ENCODE measurements at places on chromosomes 6 and 20.

- DNase-seq = no peak
Measured at GRCh38 chr6:82737965-82738364, 327.7 kb downstream of the UBE3D start.

DNA sequence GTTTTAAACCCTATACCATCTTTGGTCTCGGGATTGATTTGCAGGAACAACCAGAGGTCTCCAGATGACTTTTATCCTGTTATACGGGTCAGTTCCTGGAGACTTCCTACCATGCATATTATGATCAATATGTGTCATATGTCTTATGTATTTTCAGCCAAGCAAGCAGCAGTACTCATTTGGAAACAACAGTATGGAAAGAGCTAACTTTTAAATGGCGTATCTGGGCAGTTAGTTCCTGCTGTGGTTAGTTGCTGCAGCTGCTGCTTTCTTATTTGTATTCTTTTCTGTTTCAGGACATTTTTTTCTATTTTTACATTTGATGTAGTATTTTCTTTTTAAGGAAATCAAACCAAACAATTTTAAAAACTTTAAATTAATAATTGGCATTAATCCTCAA lies 207.5 kb downstream of the MANEA start:
- DNase-seq = no peak

GRCh38 chr20:12410783-12411182 lies 493.1 kb downstream of the BTBD3 start:
- DNase-seq = no peak

DNA sequence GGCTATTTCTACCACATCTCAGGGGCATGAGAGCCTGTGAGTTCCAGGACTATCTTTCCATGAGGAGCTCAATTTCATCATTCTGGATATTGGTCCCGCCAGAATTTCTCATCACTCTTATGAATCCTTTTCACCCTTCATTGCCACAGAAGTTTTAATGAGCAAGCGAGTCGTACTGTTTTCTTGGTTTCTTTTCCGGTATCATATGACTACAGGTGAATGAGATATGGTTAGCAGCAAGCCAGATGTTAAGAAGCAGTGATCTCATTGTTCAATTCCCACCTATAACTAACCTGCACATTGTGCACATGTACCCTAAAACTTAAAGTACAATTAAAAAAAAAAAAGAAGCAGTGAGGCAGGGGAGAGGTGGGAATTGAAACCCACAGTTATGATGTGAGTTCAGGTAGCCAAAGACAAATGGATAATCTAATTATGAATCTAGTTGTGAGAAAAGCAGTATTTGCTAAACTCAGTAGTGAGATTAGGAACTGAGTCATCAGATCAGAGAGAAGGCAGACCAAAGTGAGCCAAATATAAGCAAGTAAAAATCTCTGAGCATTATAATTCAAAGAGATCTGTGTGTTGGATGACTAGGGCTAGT lies 78.0 kb upstream of the ELOVL5 start:
- no peak for DNase-seq

GRCh38 chr20:13322621-13323020 lies 101.5 kb downstream of the ISM1 start:
- no peak for DNase-seq

GRCh38 chr20:33663161-33664084 lies 1.3 kb downstream of the C20orf144 start:
- peak; percentile 57 for DNase-seq

DNA sequence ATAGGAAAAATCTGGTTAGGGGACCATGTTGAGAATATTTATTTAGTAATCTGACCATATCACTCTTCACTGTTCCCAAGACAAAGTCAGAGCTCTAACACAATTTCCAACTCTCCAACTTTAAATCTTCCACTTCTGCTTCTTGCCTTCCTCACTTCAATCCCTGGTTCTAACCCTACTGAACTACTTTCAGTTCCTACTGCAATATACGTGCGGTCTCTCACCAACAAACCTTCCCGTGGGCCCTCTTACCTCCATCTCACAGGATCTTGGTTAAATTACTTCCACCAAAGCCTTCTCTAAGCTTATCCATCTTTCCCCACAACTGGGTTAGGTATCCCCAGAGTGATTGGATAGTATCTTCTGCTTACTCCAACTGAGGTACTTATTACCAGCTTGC lies 8.0 kb downstream of the EIF2S2 start:
- DNase-seq = no peak

GRCh38 chr6:53725791-53726575 lies 60.4 kb upstream of the KLHL31 start:
- DNase-seq = peak; percentile 60

DNA sequence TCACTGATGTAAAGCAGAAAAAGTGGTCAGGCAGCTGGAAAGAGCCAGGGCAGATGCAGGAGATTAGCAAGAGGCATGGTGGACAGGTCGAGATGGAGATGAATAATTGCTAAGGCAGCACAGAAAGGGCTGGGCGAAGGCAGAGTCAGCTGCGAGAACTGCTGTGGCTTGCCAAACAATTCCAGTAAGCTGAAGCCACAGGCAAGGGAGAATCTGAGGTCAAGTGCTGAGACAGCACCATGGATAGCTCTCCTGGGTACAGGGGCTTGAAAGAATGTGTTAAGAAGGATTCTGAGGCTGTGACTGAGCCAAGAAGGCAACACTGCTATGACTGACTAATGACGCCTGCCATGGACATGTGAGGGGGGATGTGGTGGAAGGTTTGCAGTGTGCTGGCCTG lies 220.8 kb upstream of the FOXA2 start:
- DNase-seq = no peak

GRCh38 chr20:47663354-47664067 lies 121.8 kb downstream of the SULF2 start:
- peak; percentile 60 for DNase-seq

- DNase-seq = no peak
Measured at GRCh38 chr6:142355520-142356174, 53.8 kb downstream of the ADGRG6 start.

DNA sequence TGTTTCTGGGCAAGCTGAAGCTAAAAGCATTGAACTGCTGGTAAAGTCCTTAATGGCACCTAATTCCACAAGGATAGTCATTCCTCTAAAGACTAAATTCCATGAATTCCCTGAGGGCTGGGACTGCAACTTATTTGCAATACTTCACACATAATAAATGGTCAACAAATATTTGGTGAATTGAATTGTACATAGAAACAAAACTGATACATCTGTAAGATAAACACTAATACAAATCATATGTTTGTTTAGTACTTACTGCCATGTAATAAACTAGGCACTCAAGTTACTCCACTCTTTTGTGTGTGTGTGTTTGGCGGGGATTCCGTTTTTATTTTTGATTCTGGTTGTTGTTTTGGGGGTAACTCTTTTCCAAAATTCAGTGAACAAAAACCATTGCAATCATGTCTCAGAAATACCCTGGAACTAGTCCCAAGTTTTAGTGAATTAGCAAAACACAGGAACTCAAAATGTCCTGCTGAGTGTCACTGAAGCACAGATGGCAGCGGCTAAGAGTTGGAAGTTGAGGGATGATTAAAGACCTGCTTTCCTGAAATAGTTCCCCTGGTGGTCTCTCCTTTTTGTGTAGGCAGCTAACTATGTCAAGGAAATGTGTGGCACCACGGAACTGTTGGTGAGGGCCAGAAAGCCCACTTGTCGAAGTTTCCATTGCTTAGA lies 74.8 kb upstream of the SNRPB2 start:
- DNase-seq = no peak

DNA sequence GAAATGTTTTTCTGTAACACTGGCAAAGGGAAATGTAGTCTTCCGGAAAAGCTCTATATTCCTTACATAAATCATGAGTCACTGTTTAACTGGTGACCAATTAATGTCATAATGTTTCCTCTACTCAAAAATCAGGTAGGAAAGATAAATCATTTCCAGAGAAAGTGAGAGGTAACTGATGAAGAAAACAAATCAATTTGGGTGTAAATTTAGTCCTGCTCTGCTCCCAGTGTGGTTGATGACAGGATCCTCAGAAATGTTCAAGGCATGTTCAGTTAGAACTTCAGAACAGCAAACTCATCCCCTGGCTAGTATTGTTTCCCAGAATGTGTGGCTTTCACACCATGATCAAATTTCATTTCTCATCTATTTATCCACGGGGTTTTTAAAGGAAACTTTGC lies 38.8 kb upstream of the SPACA1 start:
- DNase-seq = no peak

DNA sequence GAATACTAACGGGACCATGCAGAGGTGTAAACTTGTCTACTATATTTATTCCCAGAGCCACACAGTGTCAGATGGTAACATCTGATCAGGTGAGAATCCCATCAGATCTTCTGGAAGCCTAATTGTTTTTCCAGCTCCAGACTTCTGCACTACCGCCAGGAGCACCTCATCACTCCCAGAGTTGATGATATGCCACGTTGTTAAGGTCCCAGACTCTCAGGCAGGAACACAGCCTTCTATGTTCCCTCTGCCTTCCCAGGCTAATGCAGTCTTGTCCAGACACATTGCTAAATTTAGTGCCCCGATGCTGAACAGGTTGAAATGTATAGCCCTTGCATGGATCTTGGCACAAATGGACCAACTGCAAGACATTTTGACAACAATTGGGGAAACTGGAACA lies 86.2 kb downstream of the PROKR2 start:
- no peak for DNase-seq

DNA sequence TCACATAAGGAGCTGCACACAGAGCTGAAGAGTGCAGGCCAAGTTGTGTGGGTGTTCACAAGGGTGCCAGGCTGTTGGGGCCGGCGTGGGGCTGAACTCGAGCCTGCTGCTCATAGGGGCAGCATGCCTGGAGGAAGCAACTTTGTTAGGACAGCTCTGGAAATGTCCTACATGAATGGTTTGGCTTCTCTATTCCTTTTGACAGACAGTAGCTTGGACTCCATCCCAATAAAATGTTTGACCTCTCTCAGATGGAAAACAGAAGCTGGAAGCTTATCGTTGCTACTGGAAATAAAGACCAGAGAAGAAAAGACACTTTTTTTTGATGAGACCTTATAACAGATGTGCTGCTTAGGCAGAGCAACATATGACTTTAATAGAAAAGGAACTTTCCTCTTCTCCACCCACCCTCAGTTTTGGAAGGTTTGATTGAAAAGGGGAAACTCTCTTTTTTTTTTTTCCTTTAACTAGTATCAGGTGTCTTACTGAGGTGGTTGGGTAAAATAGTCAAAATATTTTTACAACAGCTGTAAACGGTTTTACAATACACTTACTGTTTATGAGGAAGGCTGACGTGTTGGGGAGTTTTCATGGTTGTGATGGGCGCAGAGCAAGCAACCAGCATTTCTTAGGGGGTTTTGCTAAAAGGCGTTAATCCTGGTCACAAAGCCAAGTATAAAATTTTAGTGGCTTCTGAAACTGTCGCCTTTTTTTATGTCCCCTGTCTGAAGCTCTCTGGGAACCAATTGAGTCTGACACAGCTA lies 80.7 kb upstream of the EEF1E1 start:
- DNase-seq = no peak

GRCh38 chr6:133892813-133893691 lies 4.1 kb downstream of the TCF21 start:
- no peak for DNase-seq

- no peak for DNase-seq
Measured at GRCh38 chr6:156978948-156979347, 201.8 kb downstream of the ARID1B start.
